ENCODE measurements at places on chromosomes 16 and 17.

- DNase-seq: no peak
Measured at GRCh38 chr17:8487743-8488142, 52.1 kb downstream of the NDEL1 start.

DNA sequence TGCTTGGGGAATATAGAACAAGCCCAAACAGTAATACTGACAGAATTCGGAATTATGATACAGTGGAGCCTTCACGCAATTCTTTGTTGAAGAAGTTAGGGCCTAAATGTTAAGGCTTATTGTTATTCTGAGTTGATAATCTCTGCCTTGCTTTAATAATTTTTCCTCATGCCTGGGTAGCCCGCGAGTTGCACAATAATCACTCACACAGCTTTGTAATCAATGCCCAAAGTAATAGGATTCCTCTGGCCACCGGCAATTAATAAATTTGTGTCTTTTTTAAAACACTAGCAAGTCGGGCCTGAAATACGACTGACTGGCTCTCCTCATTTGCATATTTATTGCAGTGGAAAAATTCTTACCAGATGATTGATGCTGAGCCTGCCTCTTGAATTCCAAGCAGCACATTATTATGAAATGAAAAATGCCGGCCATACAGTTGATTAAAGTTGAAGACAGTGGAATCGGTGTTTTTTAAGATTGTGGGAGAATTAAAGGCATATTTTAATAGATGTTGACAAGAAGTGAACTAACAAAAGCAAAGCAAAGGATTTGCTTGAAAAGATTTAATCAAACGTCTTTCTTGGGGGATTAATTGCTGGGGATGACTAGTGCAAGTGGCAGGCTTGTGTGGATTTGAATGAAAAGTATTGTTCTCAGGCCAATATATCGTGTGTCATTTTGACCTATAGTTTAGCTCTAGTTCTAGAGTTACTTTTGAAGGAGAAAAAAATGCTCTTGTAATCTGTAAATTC is 30.2 kb downstream of the AATF start:
- no peak for DNase-seq

GRCh38 chr17:37147301-37147812 is 198.6 kb downstream of the AATF start:
- no peak for DNase-seq

DNA sequence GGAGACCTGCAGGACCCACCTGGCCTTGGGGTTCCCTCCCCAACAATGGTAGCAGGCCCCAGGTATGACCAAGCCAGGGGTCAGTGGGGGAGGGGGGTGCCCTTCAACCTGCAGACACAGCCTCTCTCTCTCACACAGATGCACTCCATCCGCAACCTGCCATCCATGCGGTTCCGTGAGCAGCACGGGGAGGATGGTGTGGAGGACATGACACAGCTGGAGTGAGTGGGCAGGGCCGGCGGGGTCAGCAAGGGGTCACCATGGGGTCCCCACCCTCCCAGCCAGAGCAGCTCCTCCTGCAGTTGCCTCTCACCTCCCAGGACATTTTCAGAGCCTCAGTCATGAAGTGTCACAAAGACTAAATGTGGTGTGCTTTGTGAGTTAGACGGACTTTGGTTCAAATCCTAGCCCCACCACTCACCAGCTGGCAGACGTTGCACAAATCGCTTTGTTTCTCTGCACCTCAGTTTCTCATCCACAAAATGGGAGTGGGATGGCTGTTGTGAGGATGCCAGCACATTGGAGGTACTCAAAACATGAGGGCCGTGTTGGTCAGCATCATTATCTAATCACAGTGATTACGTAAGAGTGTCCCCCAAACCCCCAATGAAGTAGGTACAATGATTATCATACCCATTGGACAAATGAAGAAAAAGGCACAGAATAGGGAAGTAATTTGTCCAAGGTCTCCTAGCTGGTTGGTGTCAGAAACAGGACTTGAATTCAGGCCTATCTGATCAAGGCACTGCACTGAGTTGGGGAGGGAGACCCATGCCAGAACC is 16.0 kb downstream of the MYO15A start:
- no peak for DNase-seq

DNA sequence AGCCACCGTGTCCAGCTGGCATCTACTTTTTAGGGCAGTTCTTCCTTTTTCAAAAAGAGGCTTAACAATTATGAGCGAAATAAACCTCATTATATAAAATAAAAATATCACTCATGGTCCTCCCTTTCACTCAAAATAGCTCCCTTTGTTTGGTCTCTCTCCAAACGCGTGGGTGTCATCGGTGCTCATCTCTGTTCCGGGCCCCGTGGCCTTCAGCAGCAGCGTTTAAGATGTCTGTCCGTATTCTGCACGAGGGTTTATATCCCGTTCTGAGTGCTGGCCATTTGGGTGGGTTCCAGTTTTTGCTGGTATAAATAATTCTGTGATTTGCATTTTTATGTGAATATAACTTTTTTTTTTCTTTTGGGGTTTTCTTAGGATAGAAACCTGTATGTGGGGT is 33.4 kb downstream of the PRMT7 start:
- no peak for DNase-seq

DNA sequence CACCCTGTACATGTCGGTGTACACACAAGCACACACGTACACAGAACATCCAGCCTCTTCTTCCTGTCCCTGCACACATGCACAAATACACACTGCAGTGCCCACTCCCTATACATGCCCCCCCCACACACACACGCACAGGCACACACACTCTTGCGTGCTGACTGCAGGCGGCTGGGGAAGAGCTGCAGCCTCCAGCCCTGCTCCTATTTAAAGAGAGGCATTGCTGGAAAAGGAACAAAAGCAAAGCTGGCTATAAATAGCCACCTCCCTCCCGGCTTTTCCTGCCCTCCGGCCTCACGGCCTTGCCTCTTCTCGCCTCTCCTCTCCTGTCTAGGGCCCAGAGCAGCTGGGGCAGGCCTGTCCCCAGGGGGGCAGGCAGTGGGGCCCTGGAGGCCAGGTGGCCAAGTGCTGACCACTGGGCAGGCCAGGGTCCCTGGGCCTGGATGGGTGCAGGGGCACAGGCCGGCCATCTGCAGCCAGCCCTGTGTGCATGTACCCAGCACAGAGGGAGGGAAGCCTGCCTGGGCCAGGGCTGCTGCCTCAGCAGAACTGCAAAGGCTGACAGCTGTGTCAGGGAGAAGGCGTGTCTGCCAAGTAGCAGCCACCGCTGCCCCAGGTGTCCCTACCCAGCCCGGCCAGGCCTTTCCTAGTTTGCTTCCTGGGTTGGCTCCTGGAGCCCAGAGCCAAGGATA is 25.4 kb downstream of the RTN4RL1 start:
- no peak for DNase-seq

All from activated naive CD8-positive, alpha-beta T cell treated with anti-CD3 and anti-CD28 coated beads, Interleukin-2, amount 50 U/mL, for 24 hours (primary cell).